ENCODE measurements at places on chromosomes 11 and 22.

DNA sequence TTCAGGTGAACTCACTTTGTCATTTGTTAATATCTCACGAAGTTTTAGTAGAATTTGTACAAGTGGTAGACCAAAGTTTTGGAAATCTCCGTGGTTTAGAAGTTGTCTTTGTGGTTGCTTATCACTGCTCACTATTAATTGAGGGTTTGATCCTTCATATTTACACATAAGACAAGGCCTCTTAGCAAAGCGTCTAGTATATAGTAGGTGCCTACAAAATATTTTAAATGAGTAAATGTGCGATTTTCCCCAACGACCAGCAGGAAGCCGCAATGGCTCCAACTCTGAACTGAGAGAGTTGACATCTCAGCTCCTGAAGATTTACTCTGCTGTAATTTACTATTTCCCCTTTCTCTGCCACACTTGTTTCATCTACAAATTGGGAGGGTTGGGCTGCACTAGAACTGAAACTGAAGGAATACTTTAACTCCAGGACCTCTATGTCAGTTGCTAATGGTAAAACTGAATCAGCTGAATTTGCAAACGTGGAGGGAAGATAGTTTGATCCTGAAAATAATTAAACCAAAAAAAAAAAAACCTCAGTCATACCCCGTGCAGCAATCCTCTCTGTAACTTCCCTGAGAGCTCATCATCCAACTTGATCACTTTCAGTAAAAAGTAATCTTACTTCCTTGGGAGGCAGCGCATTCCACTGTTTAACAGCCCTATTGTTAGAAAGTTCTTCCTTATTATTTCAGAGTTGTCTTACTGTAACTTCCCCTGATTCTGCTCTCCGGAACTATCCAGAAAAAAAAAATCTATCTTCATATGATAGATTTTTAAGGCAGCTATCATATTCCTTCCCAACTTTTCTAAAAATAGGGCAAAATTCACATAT is 1.3 kb upstream of the SBF2 start:
- peak; percentile 13 for DNase-seq

DNA sequence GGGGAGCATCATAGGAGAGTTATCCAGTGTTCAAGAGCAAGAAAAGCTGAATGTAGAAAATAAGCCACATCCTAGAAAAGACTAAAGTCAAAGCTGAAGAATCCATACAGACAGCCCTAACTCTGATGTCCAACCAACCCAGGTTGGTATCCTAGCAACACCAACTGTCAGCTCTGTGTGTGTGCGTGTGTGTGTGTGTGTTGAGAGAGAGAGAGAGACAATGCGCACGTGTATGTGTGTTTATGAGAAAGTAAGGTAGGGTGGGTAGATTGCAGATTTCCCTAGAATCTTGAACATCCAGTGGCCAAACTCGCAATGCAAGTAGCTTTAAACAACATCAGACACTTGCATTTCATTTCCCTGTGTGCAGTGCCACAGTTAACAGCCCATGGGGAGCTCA is 274.9 kb downstream of the FAM181B start:
- DNase-seq = no peak

- no peak for DNase-seq
These were observed 22.6 kb upstream of the CAT start for GRCh38 chr11:34416088-34416487.

DNA sequence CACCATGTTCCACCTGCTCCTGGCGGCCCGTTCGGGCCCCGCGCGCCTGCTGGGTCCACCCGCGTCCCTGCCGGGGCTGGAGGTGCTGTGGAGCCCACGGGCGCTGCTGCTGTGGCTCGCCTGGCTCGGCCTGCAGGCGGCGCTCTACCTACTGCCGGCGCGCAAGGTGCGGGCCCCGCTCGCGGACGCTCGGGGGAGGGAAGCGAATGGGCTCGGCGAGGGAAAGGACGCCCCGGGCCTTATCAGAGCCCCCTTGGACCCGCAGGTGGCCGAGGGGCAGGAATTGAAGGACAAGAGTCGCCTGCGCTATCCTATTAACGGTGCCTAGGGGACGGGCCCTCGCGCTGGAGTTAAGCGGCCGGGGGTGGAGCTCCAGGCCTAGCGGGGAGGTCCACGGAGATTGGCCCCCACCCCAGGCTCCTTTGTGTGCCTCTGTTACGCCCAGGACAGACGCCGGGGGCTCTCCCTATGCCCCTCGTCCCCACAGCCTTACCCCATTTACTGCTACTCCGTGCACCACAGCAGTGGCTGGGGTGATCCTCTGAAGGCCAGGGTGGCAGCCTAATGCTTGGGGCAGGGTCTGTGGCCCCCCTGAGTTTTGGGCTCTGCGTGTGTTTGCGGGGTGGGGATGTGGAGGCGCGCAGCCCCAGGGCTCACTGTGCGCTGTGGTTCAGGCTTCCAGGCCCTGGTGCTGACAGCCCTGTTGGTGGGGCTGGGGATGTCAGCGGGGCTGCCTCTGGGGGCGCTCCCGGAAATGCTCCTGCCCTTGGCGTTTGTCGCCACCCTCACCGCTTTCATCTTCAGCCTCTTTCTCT is 1.1 kb downstream of the TM7SF2 start:
- DNase-seq = peak; percentile 67

DNA sequence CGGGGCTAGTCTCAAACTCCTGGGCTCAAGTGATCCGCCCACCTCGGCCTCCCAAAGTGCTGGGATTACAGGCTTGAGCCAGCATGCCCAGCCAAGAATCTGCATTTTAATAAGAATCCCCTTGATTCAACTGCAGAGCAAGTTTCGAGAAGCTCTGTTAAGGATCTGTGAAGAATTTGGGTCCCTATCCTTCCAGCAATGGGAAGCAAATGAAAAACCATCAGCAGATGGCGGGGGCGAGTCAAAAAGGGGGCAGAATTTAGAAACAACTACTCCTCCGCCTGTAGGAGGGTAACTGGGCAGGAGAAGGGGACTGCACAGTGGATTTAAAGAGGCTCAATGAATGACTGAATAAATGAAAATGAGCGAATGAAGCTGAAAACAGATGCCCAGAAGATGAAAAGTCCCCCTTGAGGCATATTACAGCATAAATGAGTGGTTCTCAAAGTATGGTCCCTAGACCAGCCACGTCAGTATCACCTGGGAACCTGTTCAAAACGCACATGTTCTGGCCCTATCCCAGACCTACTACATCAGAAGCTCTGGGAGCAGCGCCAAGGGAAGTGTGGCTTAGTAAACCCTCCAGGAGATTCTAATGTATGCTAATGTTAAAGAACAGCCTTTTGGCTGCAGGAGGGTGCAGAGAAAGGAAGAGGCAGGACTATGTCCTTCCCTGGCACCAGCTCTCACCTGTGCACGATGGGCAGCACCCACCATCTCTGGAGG is 15.0 kb downstream of the VWCE start:
- no peak for DNase-seq

DNA sequence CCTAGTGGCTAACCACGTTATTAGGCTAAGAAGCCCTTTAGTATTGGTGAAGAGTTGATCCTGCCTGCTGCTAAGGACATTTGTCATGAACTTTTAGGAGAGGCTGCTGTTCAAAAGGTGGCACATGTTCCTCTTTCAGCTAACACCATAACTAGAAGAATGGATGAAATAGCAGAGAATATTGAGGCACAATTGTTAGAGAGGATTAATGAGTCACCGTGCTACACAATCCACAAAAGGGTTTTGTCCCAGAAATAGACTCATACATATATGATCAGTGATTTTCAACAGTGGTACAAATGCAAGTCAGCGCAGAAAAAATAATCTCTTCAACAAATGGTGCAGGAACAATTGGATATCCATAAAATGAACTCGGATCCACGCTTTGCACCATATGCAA is 7.0 kb upstream of the MSANTD2 start:
- no peak for DNase-seq

- DNase-seq = no peak
These were observed 194.2 kb upstream of the B3GAT1 start for GRCh38 chr11:134606251-134606650.

- no peak for DNase-seq
These were observed 16.3 kb upstream of the KLHL35 start for GRCh38 chr11:75449271-75449670.

DNA sequence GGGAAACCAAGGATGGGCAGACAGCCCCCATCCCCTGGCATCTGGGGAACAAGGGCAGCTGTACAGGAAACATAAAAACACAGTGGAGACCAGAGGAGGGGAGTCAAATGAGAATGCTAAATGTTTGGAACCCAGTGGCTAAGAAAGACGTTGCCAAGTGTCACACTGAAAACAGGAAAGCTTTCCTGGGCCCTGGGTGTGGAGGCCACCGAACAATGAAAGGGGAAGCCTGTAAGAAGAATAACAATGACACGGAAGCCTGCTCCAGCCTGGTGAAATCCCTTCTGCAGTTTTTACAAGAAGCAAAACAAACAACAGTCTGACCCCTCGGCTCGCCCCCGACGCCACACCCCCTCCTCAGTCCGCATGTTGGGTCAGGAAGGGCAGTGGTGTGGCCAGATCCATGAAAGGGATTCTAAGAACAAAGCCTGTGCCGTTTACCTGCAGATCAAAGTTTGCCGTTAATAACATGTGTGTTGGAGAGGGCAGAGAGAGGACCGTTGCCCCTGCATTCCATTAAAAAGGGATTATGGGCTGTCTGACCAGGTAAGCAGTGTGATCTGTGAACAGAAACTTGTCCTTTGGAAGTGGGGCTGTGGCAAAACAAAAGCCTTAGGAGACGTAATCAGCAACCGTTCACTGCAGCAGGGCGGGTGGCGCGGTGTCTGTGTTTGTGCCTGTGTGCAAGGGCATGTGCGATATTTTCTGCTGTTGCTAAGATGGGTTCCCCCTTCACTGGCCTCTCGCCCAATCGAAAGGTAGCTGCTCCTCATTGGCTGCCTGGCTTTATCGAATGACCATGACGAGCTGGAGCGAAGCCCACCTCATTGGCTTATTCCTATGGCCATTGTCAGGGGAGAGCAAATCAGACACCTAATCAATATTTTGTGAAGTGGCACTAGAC is 113.7 kb upstream of the BLID start:
- DNase-seq = no peak

- no peak for DNase-seq
These were observed 34.6 kb downstream of the UQCR10 start for GRCh38 chr22:29801796-29802195.

DNA sequence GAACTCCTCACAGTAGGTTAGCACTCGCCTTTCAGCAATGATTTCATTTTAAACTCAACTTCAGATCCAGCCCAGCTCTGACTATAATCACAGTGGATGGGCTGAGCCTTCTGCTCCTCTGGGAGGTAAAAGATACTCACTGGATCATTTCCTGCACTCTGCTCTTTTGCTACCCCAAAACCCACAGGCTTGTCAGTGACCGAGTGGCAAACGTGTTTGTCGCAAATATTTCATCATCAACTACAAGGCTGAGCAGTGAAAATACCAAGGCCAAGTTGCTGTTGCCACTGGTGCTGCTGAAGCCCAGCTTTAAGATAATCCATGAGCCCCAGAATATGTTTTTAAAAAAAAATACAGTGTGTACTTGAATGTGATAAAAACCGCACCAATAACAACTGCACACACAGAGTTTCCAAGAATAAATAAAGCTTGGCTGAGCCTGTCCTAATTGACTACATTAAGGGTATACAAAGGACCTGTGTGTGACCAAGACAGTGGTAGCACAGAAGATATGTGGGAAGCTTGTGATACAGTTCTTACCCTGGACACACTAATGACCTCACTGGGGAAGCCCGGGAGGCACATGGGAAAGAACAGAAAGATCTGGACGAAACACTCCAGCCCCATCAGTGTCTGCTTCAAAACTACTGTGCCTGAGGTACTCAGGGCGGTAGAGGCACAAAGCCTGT is 41.3 kb downstream of the ABTB2 start:
- DNase-seq = no peak

GRCh38 chr22:36228944-36229343 is 10.4 kb downstream of the APOL2 start:
- DNase-seq = no peak

GRCh38 chr22:32796865-32797573 is 4.5 kb upstream of the TIMP3 start:
- DNase-seq = peak; percentile 71

- no peak for DNase-seq
These were observed 138.9 kb downstream of the DDX10 start for GRCh38 chr11:108803776-108804175.

DNA sequence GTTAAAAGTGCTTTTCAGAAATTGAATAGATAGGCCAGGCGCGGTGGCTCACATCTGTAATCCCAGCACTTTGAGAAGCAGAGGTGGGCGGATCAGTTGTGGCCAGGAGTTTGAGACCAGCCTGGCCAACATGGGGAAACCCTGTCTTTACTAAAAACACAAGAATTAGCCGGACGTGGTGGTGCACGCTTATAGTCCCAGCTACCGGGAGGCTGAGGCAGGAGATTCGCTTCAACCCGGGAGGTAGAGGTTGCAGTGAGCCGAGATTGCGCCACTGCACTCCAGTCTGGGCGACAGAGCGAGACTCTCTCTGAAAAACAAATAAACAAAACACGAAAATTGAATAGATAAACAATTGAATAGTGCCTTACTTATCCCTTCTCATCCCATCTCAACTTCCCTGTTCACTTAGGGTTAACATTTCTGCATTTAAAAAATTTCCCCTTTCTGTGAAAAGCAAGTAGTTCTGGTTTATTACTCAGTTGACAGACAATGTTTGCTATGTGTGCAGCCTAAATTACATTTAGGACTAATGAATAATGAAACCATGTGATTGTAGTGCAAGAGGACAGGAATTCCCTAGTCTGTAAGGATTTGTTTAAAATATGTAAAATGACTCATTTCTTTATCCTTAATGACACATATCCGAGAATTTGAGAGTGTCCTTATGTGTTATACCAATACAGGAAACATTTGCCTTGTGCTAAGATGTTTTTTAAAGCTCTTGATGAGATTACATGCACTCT is 6.0 kb downstream of the RNF169 start:
- DNase-seq = no peak

DNA sequence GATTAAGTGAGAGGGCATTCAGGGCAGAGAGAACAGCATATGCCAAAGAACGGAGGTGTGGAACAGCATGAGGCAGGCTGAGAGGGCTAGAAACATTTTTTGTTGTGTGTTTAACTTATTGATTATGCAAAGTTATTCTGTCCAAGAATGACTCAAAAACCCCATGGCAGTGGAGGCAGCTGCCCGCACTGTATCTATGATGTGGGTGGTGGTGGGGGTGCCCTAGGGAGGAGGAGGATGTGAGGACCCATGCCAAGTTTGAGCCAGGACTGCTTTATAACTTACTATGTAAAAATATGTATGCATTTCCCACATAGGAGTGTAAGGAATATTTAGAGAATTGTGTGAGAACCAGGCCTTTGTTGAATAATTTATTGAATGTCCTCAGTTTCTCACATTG is 85.4 kb upstream of the GNAZ start:
- no peak for DNase-seq

DNA sequence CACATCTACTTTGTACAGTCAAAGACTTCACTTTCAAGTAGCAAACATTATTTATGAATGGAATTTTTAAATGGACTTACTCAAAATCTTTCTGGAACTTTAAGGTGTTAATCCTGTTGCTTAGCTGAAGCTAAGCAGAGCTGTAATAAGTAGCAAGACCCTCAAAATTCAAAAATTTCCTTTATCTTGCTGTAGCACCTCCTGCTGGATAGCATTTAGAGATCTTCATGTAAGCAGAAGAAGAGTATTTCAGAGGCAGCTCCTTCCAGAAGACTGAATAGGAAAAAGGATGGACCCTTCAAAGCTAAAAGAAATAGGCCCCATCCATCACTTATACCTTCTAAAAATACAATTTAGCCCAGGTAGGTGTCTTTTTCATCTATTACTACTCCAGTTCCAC is 3.4 kb downstream of the PHF21A start:
- DNase-seq = no peak

GRCh38 chr22:28808716-28809355 is 8.5 kb upstream of the XBP1 start:
- DNase-seq = no peak
